ENCODE measurements at places on chromosomes 11 and 22.

DNA sequence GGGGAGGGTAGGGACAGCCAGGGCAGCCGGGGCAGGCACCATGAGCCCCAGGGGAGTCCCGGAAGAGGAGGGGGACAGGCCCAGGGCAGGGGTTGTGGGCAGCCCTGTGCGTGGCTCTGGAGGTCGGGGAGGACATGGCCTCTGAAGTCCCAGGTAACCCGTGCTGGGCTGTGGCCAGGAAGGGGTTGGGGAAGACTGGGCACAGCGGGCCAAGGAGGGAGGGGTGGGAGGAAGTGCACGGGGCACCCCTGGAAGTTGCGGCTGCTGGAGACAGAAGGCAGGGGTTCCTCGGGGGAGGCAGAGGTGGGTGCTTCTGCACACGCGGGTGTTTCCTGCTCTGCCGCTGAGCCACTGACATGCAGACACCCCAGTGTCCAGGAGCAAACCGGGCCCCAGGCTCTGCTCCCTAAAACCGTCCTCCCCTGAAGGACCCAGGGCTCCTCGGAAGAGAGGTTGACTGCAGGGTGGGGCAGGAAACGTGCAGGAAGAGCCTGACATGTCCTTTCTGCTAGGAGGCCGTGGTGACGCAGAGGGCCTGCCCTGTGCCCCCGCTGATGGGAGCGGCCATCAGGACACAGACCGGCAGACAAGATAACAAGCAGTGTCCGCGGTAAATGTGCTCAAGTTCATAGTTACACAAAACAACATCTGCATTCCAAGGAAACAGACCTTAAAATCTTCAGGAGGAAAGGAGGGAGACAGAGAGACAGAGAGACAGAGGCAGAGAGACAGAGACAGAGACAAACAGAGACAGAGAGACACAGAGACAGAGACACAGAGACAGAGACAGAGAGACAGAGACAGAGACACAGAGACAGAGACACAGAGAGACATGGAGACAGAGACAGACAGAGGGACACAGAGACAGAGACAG, 5.7 kb downstream of the TNNI2 start:
- no peak for DNase-seq

DNA sequence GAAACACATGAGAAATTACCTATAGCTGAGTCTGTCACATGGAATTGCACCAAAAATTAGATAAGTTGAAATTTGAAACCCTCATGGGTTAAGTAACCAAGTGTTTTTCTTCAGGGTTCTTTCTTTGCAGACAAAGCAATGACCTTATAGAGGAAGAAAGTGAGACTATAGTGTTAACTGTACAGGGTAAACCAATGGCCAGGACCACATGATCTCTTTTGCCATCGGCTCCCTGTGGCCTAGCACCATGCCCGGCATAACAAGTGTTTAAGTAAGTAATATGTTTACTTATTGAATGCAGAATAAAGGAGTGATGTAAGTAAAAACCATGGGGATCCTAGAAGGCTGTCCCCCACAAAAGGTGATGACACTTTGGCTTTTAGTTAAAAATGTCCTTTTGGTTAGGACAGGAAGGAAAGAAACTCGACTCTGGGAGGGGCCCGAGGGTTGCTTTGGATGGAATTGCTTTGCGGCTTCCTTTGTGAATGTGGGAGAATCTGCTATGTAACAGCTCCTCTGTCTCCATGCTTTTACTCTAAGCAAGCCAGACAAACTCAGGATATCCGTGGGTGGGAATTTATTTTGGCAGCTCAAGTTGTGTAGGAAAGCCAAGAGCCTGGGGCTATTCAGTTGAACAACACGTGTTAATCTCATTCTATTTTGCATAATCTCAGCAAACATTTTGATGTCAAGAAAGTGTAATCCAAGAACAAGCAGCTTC, 454.7 kb downstream of the INSC start:
- DNase-seq, result no peak

GRCh38 chr11:15123849-15124248, 9.1 kb downstream of the INSC start:
- no peak for DNase-seq

- no peak for DNase-seq
These were observed 36.6 kb upstream of the GRAMD4 start for GRCh38 chr22:46583571-46583970.

- no peak for DNase-seq
These were observed 6.4 kb upstream of the BMAL1 start for GRCh38 chr11:13271060-13271693.

GRCh38 chr11:15945726-15946125, 410.6 kb downstream of the SOX6 start:
- no peak for DNase-seq

- DNase-seq, result no peak
These were observed 6.5 kb downstream of the TSSK2 start for GRCh38 chr22:19137384-19138216.

DNA sequence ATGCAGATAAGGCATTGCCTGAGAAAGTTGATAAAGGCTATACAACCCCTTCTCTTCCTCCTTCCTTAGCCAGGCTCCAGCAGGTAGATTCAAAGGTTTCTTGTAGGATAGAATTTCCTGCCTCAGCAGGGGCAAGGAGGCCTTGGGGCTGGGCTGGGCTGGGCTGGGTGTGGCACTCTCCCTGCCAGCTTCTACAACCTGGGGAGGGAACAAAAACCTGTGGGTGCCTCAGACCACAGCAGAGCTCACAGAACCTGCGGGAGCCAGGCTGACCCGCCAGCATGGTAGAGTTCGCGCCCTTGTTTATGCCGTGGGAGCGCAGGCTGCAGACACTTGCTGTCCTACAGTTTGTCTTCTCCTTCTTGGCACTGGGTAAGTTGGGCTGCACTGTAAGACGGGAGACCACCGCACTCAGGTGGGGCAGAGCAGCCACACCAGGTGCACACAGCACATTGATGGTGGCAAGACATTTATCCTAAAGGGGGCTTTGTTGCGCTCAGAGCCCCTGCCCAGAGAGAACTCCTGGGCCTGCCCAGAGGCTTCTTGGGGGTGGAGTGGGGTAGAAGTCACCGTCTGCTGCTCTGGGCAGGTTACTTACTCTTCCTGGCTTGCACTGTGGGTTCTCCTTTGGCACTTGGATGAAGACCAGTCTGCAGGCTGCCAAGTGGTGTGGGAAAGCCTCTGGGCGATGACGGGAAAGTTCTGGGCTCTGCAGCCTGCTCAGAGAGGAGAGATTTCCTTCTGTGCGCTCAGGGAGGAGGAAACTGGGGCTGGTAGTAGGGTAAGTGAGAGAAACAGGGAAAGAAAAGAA, at the start of gene MOGAT2:
Gene MOGAT2 (plus strand): TSS at position 231 of the 811 bp plus-strand sequence. CDS start 51 bp downstream, at position 282.
- no peak for DNase-seq

DNA sequence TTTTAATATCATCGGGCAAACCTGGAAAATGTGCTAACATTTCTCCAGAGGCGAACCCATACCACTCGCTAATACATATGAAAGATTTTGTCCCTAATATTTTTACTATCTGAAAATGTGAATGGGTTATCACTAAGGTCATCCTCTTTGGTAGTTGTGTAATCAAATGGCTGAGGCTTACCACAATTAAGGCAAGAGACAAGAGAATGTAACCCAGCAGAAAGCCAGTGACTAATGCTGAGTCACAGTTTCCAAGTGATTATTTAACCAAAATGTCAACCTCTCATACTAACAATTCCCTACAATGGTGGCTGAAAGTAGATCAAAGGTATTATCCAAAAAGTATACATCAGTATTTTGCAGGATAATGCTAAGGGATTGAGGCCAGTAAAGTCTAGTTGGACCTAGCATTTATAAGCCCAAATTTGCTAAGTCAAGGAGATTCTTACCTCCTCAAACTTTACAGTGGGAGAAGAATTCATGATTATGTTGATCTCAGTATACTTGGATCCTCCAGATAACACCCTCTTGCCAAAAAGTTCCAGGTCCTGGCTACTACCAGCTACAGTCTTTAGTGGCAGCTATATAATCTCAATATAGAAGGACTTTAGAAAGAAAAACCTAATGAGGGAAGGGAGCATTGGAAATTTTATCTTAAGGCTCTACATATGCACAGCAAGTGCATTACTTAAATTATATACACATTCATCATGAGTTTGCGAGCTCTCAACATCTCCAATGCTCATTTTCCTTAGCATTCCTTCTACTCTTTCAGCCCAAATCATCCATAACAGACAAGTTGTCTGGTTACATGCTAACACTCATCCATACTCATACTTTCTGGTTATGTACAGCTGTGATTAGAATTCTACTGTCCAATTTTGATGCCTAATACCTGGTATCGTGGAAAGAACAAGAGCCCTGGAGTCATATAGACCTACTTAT, 25.4 kb downstream of the SIK3 start:
- no peak for DNase-seq

DNA sequence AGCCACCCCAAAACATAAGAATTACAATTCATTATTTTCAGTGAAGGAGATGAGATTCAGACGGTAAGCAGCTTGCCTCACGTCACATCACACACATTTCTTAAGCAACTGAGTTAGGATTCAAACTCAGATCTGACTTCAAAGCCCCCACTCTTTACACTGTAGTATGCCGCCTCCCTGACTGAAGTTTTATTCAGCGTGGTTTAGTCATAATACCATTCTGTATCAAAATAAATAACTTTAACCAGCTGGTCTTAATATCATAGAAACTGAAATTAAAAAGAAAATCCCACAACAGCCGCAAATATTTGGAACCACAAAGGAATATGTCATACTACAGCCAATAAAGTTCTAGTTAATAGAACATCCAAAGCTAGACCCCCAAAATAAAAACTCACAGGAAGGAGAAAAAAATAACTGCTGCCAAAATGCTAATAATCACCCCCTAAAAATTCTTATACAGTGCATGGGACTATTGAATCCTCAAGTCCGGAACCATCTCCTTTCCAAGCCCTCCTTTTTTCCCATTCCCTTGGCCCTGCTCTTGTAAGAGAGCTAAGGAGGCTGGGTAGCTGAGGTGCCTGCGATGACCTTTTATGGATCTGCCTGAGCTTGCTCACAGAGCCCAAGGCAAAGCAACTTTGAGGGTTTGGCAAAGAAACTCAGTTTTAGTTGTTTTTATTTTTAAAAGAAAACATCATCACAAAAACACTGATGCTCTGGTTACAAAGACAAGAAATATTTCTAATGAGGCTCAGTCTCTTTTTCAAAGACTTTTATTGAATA, 334.5 kb downstream of the TTC28 start:
- DNase-seq, result no peak

DNA sequence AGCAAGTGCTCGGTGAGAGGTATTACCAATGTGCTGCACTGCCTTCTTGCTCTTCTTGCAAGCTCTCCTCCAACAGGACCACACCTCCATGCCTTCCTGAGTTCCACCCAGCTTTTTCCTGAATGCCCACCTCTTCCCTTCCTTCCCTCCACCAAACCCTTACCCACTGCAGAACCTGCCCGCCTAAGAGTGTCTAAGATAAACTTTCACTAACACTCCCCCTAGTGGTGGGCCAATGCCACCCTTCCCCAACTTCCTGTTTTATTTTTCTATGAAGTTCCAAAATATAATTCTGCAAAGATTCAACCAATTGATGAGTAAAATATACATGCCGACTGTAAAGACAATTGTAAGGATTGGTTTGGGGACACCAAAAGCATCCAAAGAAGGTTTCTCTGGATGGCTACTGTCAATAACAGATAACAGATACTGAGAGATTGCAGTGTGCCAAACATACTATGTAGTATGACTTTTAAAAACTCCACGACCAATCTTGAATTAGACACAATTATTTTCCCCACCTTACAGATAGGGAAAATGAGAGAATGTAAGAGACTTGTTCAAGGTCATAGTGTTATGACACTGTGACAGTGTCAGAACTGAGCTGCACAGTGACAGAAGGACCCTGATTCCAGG, 38.6 kb upstream of the BMAL1 start:
- peak; percentile 10 for DNase-seq

DNA sequence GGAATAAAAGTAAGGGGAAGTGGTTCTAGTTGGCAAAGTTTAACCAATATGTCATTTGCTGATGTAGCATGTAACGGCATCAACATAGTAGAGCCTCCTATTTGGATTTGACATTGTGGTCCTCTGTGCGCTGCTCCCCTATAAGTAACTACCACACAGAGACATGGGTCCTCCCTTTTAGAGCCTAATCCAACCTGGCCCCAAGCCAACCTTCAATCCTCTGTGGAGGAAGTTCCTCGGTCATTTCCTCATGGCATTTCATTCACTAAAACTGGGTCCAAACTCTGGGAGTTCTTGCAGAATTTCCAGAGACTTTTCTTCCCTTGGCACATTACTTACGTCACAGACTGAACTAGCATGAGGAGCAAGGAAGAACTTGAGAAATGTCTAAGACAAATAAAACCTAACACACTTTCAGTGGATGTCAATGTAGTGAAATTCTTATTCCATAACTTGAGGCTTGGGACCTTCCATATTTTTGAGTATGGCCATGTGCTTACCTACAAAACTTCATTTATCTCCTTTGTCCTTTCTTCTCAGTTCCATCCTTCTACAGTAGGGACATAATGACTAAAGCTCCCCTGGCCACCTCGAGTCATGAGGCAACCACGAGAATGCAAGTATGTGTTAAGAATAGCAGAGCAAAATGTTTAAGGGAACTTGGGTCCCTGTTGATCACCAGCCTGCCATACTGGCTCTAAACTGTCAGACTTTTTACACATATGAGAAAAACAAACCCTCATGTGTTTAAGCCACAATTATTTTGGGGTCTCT, 34.7 kb downstream of the MMP20 start:
- no peak for DNase-seq

- DNase-seq, result no peak
These were observed 830 bp downstream of the C11orf97 start for GRCh38 chr11:94513091-94513490.

DNA sequence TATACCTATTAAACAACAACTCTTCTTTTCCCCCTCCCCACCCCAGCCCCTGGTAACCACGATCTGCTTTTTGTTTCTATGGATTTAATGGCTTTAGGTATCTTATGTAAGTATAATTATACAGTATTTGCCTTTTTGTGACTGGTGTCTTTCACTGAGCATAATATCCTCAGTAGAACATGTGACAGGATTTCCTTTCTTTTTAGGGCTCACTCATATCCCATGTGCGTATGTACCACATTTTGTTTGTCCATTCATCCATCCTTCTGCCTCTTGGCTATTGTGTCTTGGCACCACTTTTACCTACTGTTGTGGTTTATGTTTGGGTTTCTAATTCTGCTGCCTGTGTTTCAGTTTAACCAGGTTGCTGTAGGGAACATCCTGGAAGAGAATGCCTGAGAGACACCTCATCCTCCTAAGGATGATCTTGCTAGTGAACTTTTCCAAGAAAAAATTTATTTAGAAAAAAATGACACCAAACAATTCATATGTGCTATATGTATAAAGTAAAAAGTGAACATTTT, 77.6 kb upstream of the SESN3 start:
- DNase-seq, result no peak

Data from stimulated activated CD4-positive, alpha-beta T cell treated with anti-CD3 and anti-CD28 coated beads, TNF-alpha, amount 100 ng/mL, for 4 hours (primary cell).